ENCODE measurements at places on chromosomes 5 and 9.

DNA sequence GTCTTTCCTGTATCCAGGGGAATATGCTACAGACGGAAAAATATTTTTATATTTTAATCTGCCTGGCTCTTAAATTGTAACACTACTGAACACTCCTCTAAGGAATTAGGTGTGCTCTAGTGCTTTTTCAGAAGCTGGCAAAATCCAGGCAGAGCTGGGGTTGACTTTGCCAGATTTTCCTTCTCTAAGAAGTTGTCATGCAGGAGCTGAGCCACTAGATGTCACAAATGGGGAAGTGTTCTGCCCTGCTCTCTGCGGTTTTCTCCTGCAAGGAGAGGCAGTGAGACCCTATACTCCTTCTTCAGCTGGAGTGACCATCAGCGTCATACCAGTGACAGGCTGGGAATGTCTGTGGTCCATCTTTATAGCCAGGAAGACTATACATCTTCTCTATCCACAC lies 112.5 kb downstream of the HAPLN1 start:
- no peak for DNase-seq

DNA sequence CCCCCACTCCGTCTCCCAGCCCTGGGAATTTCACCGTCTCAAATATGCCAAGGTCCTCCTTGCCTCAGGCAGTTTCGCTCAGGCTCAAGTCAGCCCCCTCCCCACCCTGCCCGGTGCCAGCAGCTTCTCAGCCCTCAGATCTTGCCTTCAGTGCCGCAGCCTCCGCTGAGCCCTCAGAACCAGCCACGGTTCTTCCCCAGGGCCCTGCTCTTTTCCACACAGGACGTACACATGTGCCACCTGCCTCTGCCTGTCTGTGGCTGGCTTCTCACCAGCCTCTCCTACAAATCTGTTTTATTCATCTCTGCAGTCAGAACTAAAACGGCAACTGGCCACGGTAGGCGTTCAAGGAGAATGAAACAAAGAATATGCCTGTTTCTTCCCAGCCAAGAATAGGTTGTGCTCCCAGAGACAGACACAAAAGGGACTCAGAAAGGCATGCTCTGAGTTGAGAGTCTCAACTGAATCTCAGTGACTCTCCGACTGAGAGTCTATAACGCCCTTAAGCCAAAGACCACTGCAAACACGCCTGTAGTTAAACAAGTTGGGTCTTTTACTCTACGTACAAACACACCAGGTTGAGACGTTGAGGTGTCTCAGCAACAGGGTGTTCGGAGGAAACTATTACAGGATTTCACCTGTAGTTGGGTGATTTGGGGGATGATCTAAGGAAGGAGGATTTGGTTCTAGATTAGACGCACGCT lies 10.6 kb upstream of the GRIN1 start:
- no peak for DNase-seq

GRCh38 chr9:10268531-10269485 lies 344.0 kb downstream of the PTPRD start:
- DNase-seq = no peak

DNA sequence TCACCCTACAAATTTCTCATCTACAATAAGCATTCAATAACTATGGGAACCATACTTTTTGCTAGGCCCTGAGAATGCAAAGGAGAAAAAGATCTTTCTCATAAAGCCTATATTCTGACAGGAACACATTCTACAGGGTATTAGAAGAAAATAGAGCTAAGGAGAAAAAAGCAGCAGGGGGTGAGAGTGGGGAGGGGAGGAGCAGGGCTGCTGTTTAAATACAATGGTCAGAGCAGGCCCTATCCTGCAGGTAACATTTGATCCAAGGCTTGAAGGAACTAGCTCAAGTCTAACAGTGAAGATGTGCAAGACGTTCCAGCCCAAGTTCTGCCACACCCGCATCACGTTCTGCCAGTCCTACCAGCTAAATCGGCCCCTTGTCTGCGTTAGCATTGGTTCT lies 89.7 kb downstream of the ELAVL2 start:
- DNase-seq = no peak

DNA sequence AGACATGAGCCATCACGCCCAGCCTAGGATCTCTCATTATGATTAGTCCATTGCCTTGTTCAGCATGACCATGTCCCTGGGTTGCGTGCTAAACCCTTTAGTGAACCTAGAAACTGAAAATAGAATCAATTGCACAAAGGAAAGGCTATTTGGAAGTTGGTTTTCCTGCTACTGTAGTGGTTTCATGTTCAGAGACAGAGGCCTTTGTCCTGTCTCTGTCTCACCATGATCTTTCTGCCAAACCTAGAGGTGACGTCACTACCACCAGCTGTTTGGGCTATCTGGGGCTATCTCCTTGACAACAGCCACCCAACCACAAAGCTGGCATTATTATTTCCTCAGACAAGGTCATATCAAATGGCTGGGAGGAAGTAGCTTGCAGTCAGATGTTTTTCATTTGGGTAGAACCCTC lies 4.0 kb upstream of the CDK5RAP2 start:
- DNase-seq = peak; percentile 97

GRCh38 chr5:140800816-140801493 lies at the start of gene PCDHA3:
Gene PCDHA3 (plus strand): TSS chr5:140801057.
- DNase-seq = peak; percentile 15

GRCh38 chr5:143433670-143434069 lies 30.2 kb upstream of the NR3C1 start:
- DNase-seq = no peak

GRCh38 chr9:105608721-105609598 lies 51.0 kb downstream of the FKTN start:
- DNase-seq = peak; percentile 4

DNA sequence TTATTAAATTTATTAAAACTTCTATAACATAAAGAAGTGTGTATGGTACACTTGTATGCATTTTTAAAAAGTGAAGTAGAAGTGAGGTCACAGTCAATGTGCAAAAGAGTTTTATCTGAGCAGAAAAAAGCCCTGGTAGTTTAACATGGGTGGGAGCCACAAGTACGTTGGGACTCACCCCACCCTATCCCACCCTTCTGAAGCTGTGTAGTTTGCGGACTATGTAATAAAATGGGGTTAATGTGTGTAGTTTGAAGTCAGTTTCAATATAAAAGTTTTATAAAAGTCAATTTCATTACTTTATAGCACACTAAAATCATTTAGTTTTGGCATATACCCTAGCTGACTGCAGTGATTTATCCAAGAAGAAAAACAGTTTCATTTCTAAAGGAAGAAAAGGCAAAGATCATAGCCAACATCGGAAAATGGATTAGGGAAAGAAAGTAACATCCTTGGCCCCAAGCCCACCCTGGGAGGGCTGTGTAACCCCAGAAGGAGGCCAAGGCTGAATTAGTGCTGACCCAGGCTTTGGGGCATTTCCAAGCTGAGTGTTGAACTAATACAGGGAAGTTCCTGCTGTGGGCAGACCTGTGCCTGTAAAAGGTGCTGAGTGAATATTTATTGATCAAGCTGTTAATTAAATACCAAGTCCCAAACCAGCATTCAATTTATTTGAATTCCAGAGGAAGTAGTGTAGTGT lies 398.6 kb upstream of the ADAMTSL1 start:
- DNase-seq = no peak

DNA sequence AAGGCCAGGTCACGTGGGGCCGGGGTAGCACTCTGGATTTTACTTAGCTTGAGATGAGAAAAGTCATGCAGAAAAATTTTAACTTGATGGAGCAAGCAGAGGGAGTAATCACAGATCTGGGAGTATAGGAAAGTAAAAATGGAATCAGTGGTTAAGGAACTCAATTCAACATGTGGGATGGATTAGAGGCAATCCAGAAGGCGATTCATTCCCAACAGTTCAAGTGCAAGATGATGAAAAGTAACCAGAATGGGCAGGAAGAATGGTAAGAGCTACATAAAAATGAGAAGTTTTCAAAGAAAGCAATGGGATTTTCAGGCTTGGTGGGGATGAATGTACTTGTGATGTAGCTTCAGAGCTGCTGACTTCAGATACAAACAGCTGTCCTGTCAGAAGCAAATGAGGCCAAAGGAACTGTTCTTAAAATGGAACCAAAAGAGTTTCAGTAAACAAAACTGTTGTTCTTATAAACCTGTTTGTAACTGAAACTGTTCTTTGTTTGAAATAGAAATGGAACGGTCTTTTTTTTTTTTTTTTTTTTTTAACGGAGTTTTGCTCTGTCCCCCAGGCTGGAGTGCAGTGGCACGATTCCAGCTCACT lies 5.6 kb upstream of the SEC24A start:
- no peak for DNase-seq

DNA sequence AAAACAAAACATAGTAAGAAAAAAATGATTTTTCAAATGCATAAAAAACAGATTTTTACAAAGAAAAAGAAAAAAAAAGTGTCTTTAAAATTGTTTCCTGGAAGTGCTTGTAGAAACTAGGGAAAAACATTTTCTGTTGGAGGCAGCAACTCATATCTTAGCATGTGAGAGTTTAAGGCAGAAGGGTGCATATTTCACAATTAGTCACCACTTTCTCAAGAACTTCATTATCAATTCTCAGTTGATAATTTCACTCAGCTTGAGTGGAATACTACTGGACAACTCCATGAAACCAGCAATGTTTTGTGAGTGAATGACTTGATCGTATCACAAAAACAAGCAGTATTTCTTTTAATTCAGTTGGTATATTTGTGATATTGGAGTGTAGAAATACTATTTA lies 508.3 kb upstream of the DAB2 start:
- DNase-seq = no peak

DNA sequence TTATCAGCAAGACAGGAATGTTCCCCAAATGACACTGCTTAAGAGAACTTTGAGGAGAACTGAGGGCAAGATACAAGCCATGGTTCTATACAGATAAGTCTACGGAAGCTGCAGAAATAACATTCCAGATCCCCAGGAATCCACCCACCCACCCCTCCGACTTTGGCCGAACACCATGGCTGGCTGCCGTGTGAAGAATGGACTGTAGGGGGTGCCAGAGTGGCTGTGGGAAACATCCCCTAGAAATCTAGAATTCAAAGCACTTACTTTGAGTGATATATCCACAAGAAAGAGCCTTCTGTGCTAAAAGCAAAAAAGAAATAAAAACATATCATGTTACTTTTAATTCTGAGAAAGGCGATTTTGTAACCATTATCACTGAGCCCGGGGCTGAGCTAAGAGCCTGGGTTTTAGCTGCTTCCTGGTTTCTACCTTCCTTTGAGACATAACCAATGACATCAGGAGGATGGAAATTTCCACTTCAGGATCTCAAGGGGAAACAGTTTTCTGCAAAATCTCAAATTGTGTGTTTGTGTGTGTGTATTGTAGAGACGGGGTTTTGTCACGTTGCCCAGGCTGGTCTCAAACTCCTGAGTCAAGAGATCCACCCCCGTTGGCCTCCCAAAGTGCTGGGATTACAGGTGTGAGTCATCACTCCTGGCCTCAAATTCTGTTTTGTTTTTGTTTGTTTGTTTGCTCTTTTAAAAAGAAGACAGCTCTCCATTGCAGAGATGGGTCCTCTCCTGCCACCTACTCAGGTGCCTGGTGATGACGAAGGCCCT lies 36.4 kb downstream of the GGTA1 start:
- DNase-seq = no peak

DNA sequence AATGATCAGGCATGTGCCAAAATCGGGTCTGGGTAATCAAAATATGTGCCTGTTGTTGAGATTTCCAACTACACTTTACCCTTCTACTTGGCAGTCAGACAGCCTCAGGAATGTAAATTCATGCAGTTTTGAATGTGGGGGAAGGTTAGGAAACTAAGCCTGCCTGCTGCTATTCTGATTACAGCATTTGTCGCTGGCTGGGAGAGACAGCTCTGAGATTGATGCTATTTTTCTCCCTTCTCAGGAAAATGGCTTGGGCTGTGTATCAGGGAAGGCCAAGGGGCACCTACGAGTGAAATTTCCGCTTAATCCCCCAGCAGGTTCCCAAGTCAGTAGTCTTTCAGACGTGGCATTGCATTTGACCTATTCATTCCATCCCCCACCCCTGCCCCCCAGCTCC lies 3.6 kb upstream of the RGS7BP start:
- DNase-seq = no peak

GRCh38 chr9:77598991-77599390 lies 49.1 kb downstream of the GNA14 start:
- no peak for DNase-seq

DNA sequence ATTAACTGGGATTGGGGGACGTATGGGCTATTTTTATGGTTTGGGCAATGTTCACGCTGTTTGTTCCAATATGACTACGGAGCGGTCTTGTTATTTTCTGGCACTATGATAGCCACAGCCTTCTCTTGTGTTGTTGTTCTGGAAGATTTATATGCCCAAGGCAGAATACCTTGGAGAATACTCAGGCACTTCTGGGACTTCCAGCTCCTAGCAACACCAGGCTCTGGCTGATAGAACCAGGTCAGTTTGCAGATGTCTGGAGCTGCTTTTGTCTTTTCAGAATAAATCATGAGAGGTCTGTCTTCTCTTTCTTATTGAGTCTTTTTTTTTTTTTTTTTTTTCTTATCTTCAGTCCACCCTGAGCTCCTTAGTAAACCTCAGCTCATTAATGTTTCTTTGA lies 262.5 kb downstream of the MED10 start:
- no peak for DNase-seq

GRCh38 chr9:120175031-120175430 lies 404.9 kb downstream of the CDK5RAP2 start:
- no peak for DNase-seq

- no peak for DNase-seq
Measured at GRCh38 chr5:166505544-166505943, 1785.9 kb upstream of the WWC1 start.

GRCh38 chr5:177269232-177269895 lies 34.2 kb downstream of the RAB24 start:
- DNase-seq = no peak

DNA sequence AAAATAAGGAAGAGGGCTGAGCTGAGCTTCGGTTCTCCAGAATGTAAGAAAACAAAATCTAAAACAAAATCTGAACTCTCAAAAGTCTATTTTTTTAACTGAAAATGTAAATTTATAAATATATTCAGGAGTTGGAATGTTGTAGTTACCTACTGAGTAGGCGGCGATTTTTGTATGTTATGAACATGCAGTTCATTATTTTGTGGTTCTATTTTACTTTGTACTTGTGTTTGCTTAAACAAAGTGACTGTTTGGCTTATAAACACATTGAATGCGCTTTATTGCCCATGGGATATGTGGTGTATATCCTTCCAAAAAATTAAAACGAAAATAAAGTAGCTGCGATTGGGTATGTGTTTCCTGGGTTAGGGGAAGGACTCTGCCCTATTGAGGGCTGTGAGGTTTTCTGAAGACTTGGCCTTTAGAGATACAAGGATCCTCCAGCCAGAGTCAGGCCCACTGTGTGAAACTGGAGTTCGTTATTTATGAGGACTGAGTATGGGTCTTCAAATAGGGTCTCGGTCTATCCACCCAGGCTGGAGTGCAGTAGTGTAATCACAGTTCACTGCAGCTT lies 3.8 kb downstream of the EGR1 start:
- DNase-seq = no peak

All from GM04503 (cell line).